Activated naive CD4-positive, alpha-beta T cell treated with Interleukin-2 at 50 U/mL for 16 hours (primary cell): ENCODE measurements at places on chromosomes 4 and X.

GRCh38 chr4:108449129-108449528 is 171.2 kb upstream of the RPL34 start:
- DNase-seq = no peak

GRCh38 chrX:123256378-123256777 is 72.3 kb downstream of the GRIA3 start:
- no peak for DNase-seq

DNA sequence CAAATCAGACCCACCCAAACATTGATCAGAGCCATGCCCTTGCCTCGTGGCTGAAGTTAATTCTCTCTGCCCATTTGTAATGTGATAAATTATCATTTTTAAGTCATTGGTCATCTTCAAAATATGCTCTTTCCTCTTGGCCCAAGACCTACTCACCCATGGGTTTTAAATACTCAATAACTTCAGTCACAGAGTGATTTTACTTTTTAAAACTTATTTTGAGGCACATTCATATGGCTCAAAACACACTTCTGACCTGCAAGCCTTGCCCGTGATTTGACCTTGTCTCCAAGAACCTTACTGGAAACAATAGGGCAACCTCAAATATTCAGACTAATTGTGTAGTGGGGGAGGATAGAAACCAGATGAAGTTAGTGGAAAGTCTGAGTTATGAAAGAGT is 176.2 kb upstream of the LNX1 start:
- DNase-seq = no peak

- DNase-seq = no peak
Observed at GRCh38 chr4:41299486-41299885, 42.8 kb downstream of the UCHL1 start.

DNA sequence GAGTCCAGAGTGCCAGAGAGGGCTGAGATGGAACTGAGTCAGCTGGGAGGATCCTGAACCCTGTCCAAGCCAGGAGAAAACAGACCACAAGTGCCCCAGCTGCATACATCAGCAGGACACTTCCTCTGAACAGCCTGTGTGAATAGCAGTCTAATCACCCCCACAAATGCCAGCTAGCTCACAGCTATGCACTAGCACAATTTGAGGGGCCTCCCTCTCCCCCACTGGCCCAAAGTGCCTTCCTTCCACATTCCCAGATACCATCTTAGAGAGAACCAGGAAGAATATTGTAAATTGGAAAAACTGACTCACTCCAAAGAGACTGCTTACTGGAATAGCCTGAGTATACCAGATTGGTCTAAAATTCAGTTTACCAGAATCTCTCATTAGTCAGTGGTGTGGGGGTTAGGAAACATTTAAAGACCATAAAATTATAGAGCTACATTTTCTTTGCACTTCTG is 292.6 kb upstream of the KLF3 start:
- no peak for DNase-seq

GRCh38 chr4:31983246-31983645 is 1263.1 kb downstream of the PCDH7 start:
- no peak for DNase-seq

GRCh38 chr4:77652237-77652897 is 46.7 kb downstream of the CXCL13 start:
- no peak for DNase-seq

DNA sequence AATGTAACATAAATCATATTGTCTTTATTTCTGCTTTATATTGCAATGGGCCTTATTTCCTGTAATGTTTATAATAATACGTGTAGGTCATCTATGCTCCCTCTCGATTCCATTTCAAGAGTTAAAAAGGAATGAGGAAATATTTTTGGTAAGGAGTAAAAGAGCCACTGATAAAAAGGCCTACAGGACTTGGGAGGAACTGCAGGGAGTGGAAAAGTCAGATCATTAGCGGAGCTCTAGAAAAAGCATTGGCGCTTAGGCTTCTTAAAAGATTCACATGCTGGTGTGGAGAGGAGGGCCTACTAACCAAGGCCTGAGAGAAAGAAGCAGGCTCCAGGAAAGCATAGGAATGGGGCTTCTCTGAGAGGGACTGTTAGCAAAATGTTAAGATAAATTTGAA is 82.9 kb upstream of the PNPLA4 start:
- no peak for DNase-seq

GRCh38 chr4:11397819-11398610 is 30.7 kb downstream of the HS3ST1 start:
- no peak for DNase-seq

GRCh38 chrX:40154853-40155588 is 57.3 kb upstream of the BCOR start:
- DNase-seq = peak; percentile 7

DNA sequence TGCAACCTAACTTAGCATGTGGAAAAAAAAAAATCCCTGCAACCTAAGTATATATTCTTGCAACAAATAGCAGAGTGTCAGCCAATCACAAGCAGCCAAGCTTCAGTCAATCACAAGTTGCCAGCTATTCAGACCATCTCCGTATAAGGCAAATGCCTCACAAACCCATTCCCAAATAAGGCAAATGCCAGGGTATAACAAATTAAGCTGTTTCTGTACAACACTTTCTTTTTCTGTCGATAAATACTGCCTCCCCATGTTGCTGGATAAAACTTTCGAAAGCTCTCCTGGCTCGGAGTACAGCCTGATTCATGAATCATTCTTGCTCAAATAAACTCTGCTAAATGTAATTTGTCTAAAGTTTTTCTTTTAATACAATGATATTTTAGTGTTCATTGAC is 460.7 kb upstream of the SMIM31 start:
- no peak for DNase-seq

GRCh38 chr4:127506283-127506682 is 126.5 kb upstream of the INTU start:
- DNase-seq = no peak

DNA sequence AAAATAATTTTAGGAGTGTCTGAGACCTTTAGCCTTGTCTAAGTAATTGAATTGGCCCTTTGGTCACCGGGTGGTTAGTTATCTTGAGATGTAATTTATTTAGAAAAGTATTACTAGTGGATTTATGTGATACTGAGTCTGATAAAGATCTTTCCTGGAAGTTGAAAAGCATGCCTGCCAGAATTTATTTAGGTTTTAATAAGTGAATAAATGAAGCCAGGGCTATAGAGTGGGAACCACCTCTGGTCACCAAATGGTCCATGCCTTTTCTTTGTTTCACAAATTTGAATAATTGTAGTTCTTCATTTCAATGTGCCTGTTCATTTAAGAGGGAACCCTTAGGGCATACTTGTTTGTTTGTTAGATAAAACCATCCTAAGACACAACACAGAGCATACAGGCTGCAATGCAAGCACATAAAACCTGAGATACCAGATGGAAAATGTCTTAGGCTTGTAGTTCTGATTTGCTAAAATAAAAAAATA is 627.8 kb downstream of the ADGRL3 start:
- DNase-seq = no peak

- no peak for DNase-seq
Observed at GRCh38 chr4:119024102-119024501, 111.5 kb upstream of the MYOZ2 start.

DNA sequence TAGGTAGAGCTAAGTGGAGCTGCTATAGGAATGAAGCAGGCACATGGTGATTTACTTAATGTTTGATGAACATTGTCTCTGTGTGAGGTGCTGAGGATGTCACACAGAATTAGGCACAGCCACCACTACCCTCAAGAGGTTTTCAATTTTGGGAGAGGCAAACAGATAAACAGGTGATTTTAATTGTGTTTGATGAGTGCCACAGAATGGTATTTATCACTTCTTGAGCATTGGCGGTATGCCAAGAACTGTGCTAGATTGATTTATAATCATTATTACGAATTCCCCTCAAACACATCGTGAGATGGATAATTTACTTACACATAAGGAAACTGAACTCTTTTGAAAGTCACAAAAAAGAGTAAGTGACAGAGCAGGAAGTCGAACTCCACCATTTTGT is 74.8 kb downstream of the FREM3 start:
- no peak for DNase-seq

DNA sequence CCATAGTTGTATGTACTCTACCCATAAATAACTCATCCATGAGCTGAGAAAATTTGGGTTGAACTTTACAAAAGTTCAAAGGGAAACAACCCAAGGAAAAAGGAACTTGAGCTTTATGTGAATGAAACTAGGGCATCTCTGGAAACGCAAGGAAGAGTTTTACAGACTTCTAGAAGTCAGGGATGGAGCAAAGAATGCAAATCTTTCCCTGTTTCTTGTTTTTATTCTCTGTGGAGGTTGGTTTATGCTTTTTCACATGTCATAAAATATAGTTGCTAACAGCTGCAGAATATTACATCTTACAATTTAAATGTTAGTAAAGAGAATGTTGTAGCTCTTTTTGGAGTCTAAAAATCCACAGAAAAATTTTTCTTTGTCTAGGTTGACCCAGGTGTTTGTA is 754.1 kb downstream of the PCDH7 start:
- no peak for DNase-seq

DNA sequence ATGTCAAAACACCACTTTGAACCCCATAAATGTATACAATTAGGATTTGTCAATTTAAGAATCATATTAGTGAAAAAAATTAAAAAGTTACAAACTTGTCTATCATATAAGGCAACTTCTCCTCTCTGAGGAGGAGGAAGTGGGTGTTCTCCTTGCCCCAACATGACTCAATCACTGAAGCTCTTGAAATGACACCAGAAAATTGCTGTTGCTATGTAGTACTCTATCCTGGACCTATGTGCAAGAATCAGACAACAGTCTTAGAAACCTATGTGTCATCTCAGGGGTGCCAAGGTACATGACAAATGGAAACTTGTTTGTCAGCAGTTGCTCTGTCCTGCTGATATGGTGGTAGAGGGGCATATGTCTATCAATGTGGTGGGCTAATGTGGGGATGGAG is 47.7 kb downstream of the HMGB3 start:
- DNase-seq = no peak

DNA sequence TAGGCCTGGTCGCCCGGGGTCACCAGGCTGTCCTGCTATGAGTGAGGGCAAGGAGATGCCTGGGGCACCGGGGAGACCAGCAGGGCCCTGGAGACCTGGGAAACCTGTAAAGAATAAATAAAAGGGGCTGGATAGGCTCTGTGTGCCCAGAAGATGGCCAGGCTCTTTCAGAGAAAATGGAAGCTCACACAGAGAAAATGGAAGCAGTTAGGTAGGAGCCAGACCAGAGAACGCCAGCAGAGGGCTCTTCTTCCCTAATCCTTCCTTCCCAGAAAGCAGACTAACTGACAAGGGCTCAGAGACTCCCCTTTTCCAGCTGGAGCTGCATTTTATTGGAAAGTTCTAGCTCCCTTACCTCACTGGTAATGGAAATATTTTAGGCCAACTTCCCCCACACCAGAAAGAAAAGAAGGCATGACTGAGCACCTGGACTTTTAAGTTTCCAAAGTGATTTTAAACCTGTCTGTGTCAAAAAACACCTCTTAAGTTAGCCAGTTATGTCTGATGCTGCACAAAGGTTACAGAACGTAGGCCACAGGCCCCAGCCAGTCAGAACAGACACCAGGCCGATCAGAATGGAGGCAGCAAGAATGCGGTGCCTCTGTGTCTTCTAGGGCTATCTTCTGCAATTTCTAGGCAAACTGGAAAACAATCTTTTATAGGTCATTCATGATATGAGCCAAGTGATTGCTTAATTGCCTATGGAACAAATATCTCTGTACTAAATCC is 74.0 kb downstream of the ATG4A start:
- no peak for DNase-seq

GRCh38 chrX:55006827-55007621 is 6.9 kb downstream of the APEX2 start:
- no peak for DNase-seq

- no peak for DNase-seq
Observed at GRCh38 chrX:153407736-153408135, 3.5 kb upstream of the ZFP92 start.

GRCh38 chr4:138235419-138235952 is 6.7 kb downstream of the SLC7A11 start:
- no peak for DNase-seq

- no peak for DNase-seq
Observed at GRCh38 chr4:144611850-144612249, 34.1 kb upstream of the HHIP start.

DNA sequence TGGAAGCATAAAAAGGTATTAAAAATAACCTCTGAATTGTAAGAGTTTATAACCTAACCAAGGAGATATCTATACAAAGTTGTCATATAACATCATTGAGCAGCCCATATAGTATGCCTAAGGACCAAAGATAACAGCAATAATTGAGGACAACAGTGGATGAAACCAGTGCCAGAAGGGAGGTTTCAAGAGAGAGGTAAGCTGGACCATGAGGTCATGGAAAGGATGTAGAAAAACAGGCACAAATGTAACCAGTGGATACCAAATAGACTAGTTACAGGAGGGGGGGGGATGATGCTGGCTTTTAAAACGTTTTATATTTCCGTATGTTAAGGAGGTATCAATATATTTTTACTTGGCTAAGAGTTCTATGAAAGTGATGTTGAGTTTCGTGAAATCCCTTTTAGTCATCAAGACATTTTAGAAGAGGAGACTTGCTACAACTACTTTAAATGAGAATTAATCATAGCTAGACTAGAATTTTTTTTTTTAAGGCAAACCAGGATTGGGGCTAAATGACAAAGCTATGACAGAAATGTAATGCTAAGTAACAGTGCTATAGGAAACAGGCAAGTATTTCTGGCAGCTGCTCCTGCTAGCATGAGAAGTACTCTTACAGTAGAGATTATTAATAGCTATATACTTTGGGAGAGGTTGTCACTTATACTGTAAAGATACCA is 161.1 kb downstream of the FBXW7 start:
- no peak for DNase-seq

DNA sequence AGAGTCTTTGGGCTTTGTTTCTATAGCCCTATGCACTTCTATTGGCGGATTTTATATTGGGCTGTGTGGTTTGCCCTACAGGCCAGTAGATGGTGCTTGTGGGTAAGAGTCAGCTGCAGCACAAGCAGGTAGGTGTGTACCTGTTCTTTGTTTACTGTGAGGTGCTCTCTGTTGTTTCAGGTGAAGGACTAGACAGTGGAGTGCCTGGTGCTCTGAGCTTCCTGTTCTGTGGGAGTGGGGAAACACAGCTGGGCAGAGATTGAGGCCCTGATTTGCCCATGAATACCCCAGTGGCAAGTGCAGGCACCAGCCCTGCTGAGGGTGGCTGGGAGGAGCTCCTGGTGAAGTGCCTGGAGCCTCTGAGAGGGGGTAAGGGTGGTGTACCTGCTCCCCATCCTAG is 26.3 kb upstream of the UCP1 start:
- no peak for DNase-seq

DNA sequence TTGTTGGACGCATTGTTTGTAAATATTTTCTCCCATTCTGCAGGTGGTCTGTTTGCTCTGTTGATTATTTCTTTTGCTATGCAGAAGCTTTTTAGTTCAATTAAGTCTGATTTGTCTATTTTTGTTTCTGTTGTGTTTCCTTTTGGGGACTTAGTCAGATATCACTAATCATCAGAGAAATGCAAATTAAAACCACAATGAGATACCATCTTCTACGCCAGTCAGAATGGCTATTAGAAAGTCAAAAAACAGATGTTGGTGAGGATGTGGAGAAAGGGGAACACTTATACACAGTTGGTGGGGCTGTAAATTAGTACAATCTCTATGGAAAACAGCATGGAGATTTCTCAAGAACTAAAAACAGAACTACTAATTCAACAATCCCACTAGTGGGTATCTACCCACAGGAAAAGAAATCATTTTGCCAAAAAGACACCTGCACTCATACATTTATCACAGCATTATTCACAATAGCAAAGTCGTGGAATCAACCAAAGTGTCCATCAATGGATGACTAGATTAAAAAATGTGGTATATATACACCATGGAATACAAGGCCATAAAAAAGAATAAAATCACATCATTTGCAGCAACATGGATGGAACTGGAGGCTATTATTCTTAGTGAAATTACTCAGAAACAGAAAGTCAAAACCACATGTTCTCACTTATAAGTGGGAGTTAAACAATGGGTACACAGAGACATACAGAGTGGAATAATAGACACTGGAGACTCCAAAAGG is 8.1 kb downstream of the COQ2 start:
- no peak for DNase-seq
